ENCODE measurements at places on chromosomes 4 and X.

DNA sequence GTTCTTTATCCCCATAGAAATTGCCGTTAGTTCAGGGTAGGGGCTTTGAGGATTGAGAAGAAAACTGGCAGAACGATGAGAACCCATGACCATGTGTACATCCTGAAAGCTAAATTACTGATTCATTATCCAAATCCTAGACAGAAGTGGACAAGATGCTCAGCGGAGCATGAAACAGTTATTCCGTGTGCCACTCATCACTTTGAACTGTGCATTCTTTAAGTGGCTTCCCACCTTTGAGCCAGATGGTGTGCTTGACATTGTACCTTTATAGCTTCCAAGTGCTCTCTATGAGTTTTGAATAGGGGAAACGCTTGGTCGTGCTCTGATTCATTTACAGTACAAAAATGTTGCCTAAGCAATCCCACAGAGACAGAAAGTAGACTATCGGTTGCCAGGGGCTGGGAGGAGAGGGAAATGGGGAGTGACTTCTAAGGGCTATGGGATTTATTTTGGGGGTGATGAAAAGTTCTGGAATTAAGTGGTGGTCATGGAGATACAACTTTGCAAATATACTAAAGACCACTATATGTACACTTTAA lies 100.0 kb downstream of the DOCK11 start:
- no peak for DNase-seq

GRCh38 chr4:11720292-11720691 lies 291.6 kb upstream of the HS3ST1 start:
- DNase-seq = no peak

- no peak for DNase-seq
These were observed 30.8 kb upstream of the VCX2 start for GRCh38 chrX:8201896-8202331.

DNA sequence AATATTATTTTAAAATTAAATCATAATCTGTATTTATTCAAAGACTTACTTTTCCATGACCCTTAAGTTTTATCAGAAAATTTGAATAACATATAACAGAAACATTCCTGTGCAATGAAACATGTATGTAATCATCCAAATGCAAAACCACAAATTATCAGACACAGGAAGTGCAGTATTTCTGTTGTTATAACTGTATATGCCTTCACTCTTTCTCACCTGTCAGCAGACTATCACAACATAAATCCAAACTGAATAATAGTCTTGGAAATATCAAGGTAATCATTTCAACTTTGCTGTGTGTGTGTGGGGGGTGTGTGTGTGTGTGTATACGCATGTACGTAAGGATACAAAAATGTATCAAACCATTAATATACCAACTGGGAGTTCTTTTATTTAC lies 285.9 kb downstream of the SLC7A11 start:
- no peak for DNase-seq

DNA sequence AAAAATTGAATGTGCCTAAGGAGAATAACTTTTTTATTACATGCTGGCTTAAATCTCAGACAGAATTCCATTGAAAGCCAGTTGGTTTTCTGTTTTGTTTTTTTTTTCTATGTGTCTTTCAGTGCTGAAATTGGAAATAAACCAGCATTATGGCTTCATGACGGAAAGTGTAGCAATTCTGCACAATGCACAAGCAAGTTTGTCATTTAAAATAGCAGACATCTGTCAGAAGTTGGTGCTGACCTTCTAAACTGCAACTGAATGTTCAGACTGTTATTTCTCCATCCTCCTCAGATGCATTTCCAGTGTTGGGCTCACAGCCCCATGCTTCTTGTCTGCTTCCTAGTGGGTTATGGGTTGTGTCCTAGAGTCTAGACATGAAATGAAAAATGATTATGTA lies 107.2 kb upstream of the LIMCH1 start:
- no peak for DNase-seq

Data from neuronal stem cell (in vitro differentiated cells).